ENCODE measurements at places on chromosomes 1 and 21. TPM values are rescaled to one million over a fixed set of nuclear protein-coding genes. Genes with fewer than 3 reads are reported as not detected.

RPE65 gene
- total RNA-seq: not detected

LCE1F gene
- total RNA-seq: not detected

TNFRSF4 gene
- total RNA-seq: 0.38 TPM

DENND2C gene
- 4.7 TPM for total RNA-seq

CD1E gene
- not detected for total RNA-seq
